H4 (cell line): ENCODE measurements at places on chromosomes 5 and 9.
A peak's percentile ranks its signal among the peaks of the same experiment; 100 is the strongest.

GRCh38 chr9:89881431-89881830 is 276.6 kb downstream of the GADD45G start:
- no peak for DNase-seq

DNA sequence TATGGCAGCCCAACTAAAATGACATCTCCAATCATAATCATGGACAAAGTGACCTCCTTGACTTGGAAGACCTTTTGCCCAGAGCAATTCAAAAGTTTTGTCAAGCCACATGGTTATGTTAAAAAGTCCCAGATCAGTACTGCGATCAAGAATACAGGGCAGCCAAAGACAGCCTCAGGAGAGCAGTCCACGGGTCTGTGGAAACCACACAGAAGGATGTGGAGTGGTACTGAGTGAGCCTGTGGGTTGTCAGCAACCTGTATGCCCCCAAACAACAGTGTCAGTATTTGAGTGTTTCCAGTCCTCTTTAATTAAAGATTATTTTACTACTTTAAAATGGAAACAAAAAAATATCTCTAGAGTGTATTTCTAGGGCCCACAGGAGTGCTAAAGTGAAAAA is 345.4 kb upstream of the EFNA5 start:
- DNase-seq, result no peak

DNA sequence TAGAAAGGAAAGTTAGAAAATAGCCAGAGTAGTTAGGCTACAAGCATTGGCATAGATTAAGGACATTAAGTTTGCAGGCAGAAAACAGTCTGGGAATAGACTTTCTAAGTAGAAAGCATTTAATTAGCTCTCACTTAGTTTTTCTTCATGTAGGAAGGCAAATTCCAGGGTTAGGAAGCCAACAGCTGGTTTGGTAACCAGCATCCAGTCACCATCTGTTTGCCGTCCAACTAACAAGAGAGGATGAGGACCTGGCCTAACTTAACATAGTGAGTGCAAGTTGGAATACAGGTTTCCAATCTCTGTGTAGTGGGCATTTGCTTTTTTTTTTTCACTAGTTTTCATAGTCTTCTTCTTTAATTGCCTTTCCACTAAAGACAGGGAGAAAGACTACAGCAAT is 121.7 kb upstream of the NR3C1 start:
- DNase-seq, result no peak

DNA sequence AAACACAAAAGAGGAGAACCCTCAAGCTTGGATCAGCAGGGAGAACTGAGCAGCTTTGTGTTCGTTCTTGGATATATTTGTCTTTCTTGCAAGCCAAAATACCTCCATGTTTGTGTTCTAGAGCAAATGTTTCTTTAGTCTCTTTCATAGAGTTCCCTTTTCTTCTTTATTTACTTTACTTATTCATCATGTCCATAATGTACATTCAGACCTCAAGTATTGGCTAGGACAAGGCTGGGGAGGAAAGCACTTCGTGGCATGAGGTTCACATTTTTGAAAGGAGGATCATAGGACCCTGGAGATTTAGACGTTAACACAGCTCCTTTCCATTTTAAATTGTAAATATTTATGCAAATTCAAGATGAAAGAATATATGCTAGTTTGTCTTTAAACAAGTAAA is 590.2 kb upstream of the MEF2C start:
- no peak for DNase-seq

DNA sequence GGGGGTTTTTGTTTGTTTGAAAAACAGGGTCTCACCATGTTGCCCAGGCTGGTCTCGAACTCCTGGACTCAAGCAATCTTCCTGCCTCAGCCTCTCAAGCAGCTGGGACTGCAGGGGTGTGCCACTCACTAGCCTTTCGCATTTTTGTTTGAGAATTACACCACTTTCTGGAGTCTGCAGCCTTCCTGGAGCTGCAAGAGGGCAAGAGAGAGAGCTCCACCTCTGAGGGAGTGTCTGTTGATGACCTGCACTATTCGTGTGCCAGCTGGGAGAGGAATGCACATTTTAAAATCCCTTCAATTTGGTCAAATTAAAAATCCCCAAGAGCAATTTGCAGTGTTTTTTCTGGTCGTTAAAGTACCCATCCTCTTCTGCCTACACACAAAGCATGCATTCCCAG is 5.0 kb upstream of the CKMT2 start:
- DNase-seq, result no peak

DNA sequence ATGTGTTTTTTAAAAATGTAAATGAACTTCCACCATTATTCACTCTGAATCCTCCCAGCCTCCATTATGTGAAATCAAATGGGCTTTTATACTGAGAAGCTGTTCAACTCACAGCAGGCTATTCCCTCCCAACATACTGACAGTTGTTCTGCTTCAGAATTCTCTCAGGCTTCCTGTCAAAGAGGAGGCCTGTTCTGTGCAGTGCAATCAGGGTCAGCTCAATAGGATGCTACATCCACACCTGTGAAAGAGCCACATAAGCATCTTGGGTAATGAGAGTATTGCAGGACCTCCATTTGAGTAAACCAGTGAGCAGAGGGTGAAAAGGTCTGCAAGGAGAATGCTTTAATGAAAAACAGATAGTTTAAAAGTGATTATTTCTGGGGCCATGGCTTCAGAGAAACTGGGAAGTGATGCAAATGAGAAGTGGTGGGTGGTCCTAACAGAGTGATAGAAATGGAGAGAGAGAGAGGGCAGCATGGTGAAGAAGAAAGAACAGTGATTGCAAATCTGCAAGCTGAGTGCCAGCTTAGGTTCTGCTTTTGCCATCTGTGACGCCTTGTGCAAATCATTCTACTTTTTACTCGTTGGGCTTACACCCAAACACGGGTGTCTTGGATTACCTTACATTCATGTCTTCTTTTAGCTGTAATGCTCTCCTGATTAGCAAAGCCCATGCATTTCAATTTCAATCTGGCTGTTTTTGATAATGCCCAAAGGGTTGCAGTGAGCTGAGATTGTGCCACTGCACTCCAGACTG is 202.5 kb upstream of the NMUR2 start:
- no peak for DNase-seq

DNA sequence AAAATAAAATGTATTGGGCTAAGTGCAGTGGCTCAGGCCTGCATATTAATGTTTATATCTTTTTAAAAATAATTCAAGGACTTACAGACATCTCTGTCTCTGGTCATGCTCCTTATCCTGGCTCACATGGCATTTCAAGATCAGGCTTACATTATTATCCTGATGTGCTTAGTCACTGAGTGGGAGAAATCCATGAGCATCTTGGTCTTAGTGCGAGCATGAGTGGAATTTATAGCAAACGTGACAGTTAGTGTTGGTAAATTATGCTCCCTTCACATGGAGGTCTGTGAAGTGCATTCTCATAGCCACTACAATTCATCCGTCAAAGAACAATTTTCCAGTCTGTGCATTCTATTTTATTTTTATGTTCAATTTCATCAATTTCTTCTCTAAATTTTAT is 237.8 kb upstream of the EDIL3 start:
- DNase-seq, result no peak

- no peak for DNase-seq
Observed at GRCh38 chr9:17630531-17630949, 51.7 kb downstream of the SH3GL2 start.

DNA sequence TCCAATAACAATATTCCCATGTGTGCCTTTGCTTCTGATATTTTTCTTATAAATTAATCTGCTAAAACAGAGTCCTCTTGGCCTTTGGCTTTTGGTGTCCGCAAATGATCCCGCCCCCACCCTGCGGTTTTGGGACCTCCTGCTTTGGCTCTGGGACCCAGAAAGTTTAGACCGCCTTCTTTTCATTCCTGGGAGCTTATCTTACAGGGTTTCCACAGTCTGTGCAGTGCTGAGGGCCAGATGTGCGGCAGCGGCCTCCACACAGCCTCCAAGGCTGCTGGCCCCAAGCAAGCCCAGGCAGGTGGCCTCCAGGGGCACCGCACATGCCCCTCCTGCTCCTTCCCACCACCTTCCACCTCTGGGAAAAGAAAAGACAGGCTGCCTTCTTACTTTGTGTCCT is 191.5 kb downstream of the ERCC6L2 start:
- DNase-seq, result no peak

GRCh38 chr5:149754172-149754880 is 24.2 kb downstream of the PPARGC1B start:
- no peak for DNase-seq

DNA sequence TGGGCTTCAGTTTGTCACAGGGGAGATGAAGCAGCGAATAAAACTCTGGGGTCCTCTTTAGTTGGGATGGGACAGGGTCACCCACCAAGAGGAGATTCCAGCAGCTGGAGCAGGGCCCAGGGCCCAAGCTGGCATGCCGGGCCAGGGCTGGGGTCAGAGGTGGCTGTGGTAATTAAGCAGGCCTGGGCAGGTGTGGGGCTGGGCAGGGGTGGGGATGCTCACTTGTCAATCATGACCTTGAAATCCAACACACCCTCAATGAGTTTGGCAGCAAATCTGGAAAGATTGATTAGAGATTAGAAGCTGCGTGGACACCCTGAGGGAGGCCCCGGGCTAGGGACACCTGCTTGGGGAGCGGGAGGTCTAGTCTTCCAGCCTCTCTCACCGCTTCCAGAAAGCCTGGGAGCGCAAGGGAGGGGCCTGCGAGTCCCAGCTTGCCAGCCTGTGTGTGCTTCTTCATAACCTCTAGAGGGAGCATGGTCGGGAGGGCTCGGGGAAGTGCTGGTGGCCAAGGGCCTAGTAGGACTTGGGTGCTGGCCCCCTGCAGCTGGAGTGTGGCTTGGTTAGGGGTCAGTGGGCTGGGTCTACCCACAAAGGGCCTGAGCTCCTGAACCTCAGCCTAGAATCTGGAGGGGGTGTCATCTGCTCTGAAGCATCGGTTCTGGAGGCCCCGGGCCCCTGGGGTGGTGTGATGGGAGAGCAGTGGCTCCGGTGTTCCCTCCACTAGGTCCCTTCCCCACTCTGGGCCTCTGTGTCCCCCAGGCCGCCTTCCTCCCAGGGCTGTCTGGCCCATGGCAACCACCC is 7.6 kb downstream of the CRAT start:
- DNase-seq, result peak; percentile 43

GRCh38 chr9:131078427-131079366 is 17.6 kb upstream of the AIF1L start:
- no peak for DNase-seq

- no peak for DNase-seq
Observed at GRCh38 chr5:21776466-21776865, 1076.7 kb downstream of the CDH12 start.

DNA sequence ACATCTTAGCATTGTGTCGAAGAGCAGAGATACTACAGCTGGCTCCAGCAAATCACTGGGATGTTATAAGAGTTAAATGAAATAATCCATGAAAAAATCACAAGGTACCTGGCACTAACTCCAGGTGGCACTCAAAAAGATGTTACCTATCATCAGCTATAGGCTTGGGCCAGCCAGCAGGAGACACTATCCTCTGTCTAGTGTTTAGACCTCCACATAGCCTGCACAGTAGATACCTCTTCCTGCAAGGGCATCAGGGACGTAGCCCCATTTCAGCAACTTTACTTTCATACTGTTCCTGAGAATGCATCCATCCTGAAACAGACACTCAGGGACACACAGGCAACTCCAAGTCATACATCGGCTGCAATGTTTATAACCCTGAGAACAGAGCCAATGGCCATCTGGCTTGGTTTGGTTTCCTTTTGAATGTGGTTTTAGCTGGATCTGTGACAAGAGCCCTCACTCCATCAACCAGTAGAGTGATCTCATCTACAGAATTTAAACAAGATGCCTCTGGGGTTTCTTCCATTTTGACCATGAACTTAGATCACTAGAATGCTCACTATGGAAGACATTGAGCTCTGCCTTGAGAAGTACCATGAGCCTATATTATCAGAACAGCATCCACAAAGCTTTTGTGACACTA is 69.9 kb downstream of the TLE1 start:
- peak; percentile 88 for DNase-seq

- no peak for DNase-seq
Observed at GRCh38 chr9:129273136-129273895, 95.3 kb upstream of the IER5L start.
